Dorsolateral prefrontal cortex (tissue), 122 donors: ENCODE measurements at places on chromosomes 12 and 14.

DNA sequence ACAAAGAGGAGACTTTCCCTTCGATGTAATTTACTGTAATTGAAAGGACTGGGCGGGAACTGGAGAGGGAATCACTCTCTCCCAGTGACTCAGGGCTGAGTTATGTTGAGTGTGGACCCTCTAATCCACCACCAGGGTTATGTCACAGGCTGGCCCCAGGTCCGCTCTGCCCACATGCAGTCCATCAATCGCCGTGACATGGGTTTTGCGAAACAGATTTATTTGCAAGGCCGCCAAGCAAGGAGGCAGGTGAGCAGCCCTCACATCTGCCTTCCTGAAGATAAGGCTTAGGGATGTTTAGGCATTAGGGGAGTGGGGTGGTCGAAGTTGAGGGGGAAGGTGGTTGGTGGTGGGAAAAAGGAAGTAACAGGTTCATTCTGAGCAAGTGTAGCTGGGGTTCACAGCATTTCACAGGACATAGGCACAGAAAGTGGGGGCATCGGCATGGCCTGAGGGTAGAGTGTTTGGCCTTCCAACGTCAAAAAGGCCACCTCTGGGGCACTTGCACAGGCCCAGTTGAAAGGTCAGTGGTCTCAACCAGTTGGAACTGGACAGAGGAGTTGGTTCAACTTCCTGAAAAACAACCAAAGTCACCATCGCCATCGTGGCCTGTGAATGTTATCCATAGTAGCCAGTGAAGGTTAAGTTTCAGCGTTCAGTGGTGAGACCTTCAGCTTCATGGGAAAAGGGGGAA, 66.9 kb downstream of the DNAH10 start:
- no peak for DNase-seq

DNA sequence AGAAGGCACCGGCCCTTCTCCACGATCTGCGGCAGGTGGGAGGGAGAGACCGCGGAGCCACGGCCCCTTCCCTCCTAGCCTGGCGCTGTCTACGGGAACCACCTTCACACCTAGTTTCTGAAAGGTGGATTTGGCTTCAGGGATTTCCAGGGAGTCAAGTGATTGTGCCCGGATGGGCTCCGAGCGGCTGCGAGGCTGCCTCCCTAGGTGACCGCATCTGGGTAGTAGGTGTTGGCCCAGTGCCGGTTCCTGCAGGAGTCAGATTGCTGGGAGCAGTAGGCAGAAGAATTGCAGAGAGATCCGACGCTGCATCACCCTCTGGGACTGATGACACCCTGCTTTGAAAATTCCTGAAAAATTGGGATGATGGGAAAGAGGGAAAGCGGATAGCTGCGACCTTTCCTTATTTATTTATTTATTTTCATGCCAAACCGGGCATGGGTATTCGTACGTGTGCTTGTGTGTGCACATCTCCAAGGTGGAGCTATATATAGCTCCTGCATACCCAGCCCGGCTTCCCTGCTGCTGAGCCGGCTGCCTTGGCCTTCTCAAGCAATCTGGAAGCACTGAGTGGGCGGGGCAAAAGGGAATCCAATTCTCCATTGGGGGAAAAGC, 1.1 kb downstream of the CNTN1 start:
- DNase-seq, result peak; percentile 64

GRCh38 chr12:45789025-45789424, 59.5 kb downstream of the ARID2 start:
- DNase-seq, result no peak

GRCh38 chr12:94020335-94020734, 128.0 kb upstream of the PLXNC1 start:
- no peak for DNase-seq

DNA sequence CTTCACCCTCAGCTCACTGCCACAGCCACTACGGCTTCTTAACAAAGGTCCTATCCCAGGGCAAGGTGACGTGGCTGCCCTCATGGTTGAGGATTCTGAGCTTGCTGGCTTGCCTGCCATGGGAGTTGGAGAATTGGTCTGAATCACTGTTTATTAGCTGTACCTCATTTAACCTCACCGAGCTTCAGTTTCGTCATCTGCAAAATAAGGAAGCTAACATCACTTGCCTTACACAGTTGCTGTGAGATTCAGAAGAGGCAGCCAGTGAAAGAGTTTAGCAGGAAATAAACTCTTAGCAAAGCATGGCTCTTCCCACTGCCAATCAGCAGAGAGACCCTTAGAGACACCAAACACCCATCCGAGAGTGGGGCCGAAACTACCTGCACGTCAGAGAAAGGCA, 90.1 kb upstream of the KCNA1 start:
- no peak for DNase-seq

DNA sequence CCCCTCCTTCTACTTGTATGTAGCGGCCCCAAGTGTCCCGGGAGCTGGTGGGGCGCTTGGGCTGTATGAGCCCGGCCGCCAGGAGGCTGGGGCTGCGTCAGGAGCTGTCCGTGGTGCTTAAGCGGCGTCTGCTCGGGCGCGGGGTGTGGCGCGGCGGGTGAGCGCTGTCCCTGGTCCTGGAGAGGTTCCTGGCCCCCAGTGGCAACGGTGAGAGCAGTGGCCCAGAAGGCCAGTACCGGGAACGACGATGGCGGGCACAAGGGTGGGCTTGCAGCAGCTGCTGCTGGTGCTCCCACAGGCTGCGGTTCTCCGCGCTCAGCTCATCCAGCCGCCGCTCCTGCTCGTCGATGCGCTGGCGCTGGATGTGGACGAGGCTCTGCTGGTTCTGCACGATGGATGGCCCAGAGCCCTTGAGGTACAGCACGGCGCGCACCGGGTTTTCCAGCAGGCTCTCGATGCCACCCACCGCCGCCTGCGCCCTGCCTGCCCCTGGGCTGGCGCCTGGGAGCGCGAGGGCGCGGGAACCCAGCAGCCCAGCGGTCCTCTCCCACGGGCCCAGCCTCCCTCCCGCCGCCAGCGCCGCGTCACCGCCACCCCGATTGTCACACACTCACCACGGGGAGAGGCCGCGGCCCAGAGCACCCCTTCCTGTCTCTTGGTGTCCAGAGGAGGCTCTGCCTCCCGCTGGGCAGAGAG, 41.9 kb upstream of the FKBP4 start:
- no peak for DNase-seq

- DNase-seq, result no peak
These were observed 539 bp downstream of the PSME2 start for GRCh38 chr14:24145690-24146452.

- DNase-seq, result no peak
These were observed 2.1 kb upstream of the IL23A start for GRCh38 chr12:56336361-56337167.

DNA sequence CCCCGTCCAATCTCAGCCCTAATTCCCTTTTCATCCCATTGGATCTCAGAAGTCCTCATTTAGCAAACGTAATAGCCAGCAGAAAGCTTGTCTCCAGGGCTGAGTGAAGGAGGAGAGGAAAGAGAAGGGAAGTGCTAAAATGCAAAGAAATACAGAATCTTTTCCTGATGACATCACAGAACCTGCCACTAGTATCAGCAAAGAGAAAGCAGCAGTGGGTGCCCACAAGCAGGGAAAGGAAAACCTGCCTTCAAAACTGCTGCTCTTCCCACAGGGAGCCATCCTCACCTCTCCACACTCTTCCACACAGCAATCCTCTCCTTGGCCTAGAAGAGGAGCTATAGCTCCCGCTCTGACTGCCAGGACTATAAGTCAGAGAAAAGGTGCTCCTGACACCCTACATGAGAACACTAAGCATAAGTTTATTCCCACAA, 11.3 kb downstream of the MED13L start:
- DNase-seq, result no peak

- no peak for DNase-seq
These were observed 13.2 kb upstream of the C1S start for GRCh38 chr12:7047306-7047705.

DNA sequence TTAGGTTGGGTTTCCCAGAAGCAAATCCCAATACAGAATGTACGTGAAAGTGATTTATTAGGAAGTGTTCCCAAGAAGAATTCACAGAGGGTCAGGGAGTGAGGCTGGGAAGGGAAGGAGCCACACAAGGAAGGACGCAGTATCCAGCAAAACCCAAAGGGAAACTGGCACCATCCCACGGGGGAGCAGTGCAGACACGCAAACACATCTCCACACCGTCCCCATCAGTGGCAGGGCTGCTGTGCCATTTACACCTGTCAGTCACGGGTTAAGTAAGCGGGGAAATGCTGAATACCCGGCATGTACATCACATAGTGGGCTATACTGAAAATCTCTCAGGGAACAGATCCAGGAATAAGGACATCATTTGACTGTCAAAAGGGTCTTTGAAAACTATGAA, 93.9 kb downstream of the SLC38A1 start:
- DNase-seq, result no peak

- no peak for DNase-seq
These were observed 33.7 kb downstream of the PRKD1 start for GRCh38 chr14:29893989-29894388.

DNA sequence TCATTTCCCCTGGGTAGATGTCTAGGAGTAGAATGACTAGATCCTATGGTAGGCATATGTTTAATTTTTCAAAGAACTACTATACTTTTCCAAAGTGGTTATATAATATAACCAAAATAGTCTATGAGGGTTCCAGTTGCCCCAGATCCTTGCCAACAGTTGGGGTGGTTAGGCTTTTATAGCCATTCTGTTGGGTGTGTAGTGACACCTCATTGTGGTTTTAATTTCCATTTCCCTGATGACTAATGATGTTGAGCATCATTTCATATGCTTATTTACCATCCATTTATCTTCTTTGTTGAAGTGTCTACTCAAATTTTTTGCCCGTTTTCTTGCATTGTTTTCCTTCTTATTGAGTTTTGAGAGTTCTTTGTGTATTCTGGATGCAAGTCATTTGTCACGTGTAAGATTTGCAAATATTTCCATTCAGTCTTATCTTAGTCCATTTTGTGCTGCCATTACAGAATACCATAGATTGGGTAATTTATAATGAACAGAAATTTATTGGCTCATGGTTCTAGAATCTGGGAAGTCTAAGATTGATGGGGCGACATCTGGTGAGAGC, 4.7 kb downstream of the SYNE2 start:
- DNase-seq, result no peak

- DNase-seq, result no peak
These were observed 800 bp downstream of the PCNX4 start for GRCh38 chr14:60092526-60092920.

DNA sequence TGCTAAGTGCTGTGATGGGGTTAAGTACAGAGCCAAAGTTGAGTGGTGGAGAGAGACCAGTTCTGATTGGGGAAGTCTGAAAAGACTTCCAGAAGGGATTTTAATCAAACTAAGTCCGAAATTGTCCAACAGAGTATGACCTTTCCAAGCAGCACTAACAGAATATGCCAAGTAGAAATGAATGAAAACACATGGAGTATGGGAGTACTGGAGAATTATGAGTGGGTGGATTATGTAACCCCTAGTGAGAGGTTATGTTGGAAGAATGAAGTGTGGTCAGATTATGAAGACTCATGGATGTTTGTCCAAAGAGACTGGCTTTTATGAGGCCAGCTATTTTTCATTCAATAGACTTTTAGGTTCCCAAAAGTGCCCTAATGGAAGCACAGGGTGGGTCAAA, 94.0 kb upstream of the PLEKHA5 start:
- DNase-seq, result no peak

DNA sequence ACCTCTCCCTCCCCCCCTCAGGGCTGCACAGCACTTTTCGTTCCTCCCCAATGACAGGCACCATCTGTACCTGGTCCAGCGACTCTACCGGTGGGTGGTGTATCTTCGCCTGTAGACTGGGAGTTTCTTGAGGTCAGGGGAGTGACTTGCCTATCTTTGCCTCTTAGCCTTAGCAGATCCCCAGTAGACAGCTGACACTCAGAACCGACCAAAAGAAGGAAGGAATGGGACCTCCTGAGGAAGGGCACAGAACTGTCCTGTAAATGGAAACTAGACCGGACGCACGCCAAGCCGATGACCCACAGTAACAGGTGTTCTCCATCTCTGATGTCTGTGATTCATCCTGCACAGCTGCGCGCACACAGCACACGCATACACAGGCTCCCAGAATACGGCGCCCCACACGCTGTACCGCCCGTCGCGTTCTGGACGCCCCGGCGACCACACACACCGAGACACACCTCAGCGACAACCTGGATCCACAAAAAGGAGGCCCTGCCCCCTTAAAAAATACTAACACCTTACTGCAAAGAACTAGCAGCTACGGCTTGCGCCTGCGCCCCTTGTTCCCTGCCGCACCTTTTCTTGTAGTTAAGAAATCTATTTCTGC, 673 bp upstream of the TTC9 start:
- DNase-seq, result no peak

GRCh38 chr12:85424581-85425348, 144.7 kb downstream of the ALX1 start:
- no peak for DNase-seq

DNA sequence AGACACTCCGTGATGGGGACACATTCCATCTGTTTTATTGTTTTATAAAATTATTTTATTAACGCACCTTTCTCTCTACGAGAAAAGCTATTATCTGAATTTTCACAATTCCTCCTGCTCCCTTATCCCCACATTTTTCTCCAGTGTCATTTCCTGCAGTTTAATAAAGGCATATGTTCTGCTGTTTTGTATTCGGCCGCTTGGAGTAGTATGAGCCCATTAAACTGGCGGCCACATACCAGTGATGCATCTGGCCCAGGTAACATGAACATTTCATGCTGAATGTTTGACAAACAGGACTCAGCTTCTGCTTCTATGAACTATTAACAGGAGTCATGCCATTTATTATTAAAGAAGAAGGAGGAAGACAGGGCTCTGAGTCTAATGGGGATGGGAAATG, 511.0 kb downstream of the TMEM121 start:
- DNase-seq, result no peak

- no peak for DNase-seq
These were observed 58.6 kb downstream of the ZFP36L1 start for GRCh38 chr14:68734231-68734732.

- DNase-seq, result no peak
These were observed 3.3 kb downstream of the DLK1 start for GRCh38 chr14:100729982-100730381.

DNA sequence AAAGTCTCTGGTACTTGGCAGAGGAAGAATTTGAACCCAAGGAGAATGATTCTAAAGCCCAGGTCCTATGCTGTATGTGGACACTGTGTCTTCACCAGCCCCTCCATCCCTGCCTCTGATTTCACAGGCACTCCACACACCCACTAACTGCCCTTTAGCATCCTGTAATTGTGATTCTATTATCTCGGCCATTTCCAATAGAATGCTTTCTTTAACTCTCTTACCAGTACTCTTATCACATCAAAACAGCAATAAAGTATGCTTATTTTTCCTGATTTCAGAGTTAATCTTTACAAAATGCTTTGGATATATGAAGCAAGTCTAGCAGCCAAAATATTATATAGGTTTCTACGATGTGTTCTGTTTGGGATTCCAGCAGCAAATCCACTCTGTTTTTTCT, 37.9 kb upstream of the BTG1 start:
- no peak for DNase-seq

GRCh38 chr14:96746101-96746500, 51.1 kb upstream of the VRK1 start:
- DNase-seq, result no peak

GRCh38 chr12:72839696-72840095, 567.5 kb downstream of the TRHDE start:
- DNase-seq, result no peak

DNA sequence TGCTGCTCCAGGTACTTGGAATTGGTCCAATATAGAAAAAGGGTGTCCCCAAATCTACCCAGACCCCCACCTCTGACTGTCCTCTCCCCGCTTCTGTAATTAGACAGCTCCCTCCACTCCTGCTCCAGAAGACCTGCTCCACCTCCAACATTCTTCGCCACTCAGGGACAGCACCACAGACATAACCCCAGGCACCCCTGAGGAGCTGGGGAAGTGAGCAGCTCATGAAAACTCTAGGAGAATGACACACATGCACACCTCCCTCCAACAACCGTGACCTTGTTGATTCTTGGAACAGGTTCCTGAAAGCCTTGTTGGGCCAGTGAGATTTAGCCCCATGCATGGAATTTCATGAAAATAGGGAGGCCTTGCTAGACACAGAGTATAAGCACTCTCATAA, 8.2 kb downstream of the KRT4 start:
- no peak for DNase-seq
